ENCODE measurements at places on chromosomes 6 and 20.

DNA sequence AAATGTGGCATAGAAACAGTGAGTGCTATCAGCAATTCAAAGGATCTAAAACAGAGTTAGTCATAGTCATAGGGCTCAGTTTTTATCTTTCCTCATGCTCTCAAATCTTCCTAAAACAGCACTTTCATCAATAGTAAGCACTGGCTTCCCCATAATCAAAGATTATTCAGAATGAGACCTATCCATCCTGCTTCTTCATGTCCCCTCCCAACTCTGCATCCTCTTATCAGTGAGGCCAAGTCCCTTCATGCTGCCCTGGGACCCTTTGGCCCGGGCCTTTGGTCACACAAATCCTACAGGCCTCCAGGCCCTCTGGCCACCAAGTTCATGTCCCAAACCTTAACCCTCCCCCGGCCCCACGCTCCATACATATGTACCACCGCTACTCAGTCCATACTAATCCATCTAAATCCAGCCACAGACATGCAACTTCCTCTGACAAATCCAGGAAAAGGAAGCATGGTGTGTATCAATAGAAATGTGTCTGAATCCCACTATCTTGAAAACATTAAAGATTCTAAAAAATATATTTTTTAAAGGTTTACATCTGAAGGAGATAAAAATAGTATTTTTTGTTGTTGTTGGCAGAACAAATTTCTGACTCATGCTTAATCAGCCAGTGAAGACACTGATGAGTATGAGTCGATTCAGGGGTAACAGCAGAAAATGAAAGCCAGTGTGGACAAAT is 143.5 kb downstream of the PDE7B start:
- DNase-seq = peak; percentile 12

DNA sequence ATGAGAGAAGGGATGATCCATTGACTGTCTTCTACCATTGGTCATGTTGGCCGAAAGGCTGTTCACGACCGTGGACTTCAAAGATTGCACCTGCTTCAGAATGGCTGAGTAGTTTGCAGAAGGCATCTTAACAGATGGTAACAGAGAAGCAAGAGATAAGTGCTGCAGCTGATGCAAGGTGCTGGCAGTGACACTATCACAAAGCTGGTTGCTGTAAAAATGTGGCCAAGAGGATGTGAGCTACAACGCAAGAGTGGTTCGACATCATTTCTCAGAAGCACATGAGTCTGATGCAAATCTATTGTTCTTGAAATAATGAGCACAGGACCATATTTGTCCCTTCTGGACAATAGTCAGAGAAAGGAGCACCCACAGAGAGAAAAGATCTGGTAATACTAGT is 27.0 kb upstream of the ANKEF1 start:
- no peak for DNase-seq

DNA sequence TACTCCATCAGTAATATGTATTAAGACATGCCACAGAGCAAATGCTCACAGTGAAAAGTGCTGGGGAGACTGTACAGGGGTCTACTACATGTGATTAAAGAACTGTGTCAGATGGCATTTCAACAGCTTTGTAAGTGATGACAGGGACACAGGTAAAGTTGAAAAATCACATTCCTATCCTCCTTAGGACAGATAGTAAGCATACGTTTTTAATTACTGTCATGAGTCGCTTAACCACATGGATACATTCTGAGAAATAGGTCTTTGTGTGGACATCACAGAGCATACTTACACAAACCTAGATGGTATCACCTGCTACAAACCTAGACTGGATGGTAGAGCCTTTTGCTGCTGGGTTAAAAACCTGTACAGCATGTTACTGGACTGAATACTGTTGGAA is 645.8 kb upstream of the AGPAT4 start:
- no peak for DNase-seq

GRCh38 chr20:35661053-35661452 is 3.6 kb downstream of the CPNE1 start:
- DNase-seq = no peak

- no peak for DNase-seq
These were observed 282.7 kb downstream of the NRN1 start for GRCh38 chr6:5723841-5724691.

DNA sequence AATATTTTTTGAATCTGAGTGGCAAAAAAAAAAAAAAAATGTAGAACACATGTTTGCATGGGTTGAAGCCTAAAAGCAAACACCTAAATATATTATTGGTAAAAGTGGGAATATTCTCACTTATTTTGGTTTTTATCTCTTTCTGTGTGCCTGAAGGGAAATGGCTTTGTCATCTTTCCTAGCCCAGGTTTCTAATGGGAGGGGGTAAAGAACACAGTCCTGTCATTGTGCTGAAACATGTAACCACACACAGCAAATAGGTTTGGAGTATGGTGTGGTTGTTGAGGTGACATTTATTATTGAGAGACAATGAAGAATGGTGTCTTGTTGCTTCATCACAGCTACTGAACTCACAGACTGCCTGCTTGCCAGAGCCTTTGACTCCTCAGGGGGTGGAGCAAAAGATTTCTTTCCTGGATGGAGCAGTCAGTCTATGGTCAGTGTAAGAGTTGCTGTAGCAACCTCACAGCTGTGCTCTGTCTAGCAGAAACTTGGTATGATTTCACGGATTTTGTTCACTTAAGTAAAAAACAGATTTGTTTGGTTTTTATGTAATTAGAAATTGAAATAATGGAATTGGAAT is 70.2 kb downstream of the CEP57L1 start:
- DNase-seq = no peak

DNA sequence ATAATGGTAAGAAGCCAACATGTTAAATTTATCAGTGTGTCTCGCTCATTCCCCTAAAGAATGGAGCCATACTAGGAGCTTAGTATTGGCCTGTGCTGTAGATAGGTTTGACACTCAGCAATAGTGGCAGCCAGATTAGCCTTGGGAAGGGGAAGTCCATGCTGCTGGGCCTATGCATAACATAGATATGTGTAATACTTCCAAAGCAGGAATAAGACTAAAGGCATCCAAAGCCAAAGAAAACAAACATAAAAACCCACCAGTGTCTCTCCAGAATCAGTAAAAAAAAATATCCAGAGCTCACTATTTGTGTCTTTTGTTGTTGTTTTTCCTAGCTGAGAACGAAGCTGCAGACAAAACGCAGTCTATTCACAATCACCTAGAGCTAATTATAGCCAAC is 104.2 kb upstream of the STXBP5 start:
- no peak for DNase-seq

- peak; percentile 57 for DNase-seq
These were observed 1.5 kb downstream of the APOBEC2 start for GRCh38 chr6:41054511-41054910.

- no peak for DNase-seq
These were observed 505.8 kb upstream of the MARCKS start for GRCh38 chr6:113351173-113351834.

- DNase-seq = no peak
These were observed 450.7 kb downstream of the COL12A1 start for GRCh38 chr6:74755196-74755595.

DNA sequence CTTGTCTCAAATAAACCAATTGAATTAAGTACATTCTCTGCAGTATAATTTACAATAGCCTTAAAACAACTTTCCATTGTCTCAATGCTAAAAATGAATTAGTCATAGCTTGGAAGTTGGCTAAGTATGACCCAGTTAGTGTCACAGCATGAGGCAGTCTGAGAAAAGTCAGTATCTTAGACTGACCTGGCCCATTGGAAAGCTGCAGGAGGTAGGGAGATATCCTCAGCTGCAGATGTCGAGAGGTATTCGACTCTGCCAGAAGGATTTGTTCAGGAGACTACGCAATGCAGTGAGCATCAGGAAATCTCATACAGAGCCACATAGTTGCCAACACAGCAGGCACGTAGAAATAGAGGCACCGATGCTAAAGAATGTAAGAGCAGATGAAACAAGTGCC is 350.9 kb upstream of the NRSN1 start:
- no peak for DNase-seq

DNA sequence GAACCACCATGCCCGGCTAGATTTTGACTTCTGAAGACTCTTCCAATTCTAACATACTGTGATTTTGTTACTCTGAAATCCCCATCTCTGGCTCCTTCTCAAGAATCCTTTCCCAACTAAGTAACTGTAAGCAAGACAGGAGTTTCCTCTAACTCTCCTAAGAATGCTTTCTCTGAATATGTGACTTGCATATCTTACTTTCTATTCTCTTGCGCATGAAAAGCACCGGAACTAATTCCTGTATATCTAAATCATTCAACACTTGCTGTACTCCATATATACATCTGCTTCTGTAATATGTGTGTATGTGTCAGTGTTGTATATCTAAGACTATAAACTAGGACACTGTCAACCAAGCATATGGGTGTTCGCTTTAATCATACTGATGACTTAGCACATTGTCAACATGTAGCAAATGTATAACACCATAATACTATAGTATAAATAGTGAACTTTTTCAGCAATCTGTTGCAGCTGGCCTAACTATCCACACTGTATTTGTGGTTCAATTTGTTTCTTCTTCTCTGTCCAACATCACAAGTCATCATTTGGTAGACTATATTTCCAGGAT is 108.1 kb upstream of the PRDM1 start:
- no peak for DNase-seq

DNA sequence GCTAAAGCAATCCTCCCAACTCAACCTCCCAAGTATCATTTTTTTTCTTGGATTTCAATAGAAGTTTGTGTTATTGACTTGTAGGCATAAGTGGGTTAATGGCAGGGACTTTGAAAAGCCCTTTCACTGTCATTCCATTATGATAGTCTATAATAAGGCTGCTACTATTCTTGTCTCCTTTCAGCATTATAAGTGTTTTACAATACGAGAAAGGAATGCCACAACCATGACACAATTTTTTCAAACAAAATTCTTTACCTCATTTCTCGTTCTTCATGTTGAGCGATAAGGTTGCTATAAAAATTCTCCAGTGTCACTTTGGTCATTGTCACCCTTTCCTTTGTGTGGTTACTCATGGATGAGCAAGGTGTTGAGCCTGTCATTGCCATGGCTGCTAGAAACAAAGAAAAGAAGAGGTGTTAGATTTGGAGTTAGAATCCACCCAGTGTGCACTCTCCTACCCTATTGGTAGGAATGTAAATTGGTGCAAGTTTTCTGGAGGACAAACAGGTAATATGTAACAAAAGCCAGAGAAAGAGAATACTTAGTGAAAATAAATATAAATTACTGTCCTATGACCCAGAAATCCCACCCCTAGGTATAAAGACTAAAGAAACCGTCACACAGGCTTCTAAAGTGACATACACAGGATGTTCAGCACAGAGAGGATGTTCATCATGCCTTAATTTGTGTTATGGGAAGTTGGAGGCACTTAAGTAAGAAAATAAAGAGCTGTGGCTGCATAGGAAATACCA is 7.3 kb downstream of the STK38 start:
- DNase-seq = no peak

DNA sequence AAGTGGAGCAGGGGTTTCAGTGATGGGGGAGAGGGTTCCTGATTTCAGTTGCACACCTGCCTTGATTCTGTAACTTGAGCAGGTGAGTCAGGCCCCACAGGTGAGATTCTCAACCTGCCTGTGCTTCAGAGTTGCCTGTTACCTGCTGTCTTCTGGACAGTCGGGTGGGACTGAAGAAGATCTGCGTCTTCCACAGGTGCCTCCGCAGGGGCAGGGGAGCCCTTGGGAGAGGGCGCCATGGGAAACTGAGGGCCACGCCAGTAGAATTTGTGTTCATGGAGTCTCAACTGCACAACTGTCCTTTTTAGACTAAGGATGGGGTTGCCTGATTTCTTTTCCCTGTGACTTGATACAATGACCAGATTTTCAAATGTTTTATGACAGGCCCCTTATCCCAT is 5.2 kb downstream of the UNC93A start:
- no peak for DNase-seq

DNA sequence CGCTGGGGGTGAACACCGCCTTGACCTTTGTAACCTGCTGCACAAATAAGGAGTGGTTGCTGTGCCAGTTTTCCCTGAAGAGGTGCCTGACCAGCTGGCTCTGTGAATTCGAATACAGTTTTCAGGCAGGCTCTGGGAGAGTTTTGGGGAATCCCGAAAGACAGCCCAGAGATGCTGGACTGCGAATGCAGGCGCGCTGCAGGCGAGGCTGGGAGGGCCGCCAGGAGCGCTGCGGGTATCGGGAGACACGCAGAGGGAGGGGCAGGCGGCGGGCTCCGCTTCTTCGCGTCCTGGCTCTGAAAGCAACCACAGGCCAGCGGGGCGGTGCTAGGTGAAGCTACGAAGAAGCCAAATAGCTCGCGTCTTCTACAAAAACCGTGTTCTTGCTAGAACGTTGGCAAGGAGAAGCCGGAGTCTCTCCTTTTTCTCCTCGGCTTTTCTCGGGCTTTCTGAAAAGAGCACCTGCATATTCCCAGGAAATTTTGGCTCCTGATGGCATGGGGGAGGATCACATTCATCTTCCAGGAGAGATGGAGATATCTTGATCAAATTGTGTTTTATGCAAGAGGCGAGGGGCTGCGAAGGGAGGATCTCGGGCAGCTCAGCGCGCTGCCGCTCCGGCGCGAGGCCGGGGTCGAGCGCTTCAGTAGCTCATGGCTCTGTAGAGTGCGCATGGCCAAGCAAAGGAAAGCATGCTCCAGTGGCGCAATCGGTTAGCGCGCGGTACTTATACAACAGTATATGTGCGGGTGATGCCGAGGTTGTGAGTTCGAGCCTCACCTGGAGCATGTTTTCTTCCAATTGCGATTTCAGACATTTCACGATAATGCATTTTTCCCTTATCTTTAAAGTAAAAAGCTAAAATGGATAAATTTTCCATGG is 158.1 kb upstream of the ZNF184 start:
- DNase-seq = peak; percentile 69

GRCh38 chr20:22607695-22608094 is 23.3 kb upstream of the FOXA2 start:
- no peak for DNase-seq

GRCh38 chr6:170136541-170137175 is 154.2 kb downstream of the DLL1 start:
- DNase-seq = no peak

- no peak for DNase-seq
These were observed 9.7 kb upstream of the BPIFB1 start for GRCh38 chr20:33273117-33273851.

DNA sequence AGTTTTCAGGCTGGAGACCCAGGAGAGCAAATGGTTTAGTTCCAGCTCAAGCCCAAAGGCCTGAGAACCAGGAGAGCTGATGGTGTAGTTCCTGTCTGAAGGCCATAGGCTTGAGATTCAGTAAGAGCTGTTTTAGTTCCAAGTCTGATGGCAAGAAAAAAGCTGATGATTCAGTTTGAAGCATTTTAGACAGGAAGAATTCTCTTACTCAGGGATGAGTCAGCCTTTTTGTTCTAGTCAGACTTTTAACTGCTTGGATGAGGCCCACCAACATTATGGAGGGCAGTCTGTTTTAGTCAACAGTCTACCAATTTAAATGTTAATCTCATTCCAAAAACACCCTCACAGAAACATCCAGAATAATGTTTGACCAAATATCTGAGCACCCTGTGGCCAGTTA is 2.5 kb downstream of the ZSCAN26 start:
- no peak for DNase-seq

- no peak for DNase-seq
These were observed 26.6 kb upstream of the MYT1 start for GRCh38 chr20:64137598-64138031.

All from WERI-Rb-1 (cell line).